T-cell (primary cell): ENCODE measurements at places on chromosomes 7 and 10.

GRCh38 chr7:28163949-28164348 lies 16.6 kb downstream of the JAZF1 start:
- no peak for DNase-seq

DNA sequence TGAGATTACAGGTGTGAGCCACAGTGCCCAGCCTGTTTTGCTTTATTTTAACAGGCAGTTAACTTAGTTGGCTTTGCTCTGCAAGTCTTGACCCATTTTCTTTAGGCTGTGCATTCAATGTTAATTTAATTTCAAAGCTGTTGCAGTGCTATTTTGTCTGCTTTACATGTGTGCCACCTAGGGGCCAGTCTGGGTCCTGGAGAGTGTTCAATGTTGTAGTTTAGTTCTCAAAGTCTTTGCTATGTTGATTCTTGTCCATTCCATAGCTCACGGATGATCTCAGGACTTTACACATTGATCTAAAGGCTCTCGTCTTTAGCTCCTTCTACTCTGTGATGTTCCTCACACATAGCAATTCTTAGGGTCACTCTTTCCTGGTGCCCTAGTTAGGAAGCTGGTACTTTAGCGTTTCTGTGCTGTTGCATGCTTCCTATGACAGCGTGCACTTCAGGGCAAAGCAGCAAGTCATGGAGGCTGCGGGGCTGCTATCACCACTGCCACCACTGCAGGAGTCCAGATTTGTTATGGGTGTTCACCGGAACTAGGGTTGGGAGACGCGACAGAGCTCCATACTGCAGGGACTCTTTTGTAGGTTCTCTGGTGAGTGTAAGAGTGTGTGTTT lies 16.4 kb upstream of the ABCA13 start:
- no peak for DNase-seq

DNA sequence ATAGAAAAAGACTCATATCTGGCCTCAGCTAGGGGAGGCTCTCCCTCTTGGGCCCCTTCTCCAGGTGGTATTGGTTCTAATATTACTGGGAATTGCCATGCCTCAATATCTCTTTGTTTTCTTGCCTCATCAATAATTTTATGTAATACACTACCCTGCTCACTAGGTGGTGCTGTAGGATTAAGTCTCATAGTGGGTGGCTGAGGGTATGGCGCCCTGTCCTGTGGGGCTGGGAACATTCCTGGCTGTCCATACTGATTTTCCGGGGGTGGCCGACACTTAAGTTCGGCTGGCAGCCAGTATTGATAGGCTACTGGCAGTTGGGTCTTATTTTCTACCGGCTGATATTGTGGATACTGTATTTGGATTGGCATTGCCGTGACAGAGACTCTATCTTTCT lies 9.0 kb upstream of the TAS2R3 start:
- DNase-seq = no peak

DNA sequence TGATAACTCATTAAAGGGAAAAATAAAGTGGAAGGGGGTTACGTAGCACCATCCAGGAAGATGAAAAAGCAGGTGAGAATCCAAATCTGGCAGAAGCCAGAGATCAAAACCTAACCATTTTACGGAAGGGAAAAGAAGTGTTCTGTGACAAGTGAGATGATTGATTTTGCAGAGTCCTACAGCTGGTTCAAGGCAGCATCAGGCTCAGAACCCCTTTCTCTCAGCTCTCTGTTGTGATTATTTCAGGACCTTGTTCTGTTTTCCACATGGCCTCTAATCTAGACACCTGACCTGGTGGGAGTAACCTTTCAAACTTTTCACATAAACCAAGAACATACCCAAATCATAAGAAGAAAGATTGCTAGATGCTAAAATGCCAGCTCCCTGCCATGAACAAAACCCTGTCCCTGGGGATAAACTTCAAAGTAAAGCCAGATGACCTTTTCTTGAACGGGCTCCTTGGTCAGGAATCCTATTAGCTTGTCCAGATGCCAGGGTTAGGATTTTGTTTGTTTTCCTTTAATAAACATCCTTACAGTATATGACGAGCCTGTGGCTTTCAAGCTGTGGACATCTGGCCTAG lies 5.9 kb downstream of the DUSP5 start:
- DNase-seq = no peak

GRCh38 chr10:113965077-113965476 lies 78.6 kb upstream of the ADRB1 start:
- no peak for DNase-seq

DNA sequence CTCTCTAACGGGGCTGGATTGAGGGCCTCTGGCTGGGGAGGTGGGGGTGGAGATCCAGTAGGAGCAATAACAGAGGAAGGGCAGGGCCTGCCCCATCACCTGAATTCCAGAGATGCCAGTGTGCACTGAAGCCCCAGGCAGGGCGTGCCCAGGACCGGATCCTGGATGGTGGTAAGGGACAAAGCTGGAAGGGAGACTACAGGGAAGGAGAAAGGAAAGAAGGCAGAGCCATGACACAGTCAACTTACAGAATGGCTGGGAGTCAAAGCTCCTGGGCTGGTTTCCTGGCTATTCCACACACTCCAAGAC lies 666 bp downstream of the TMEM139 start:
- no peak for DNase-seq

GRCh38 chr10:73763343-73763742 lies 18.5 kb upstream of the CHCHD1 start:
- peak; percentile 46 for DNase-seq

DNA sequence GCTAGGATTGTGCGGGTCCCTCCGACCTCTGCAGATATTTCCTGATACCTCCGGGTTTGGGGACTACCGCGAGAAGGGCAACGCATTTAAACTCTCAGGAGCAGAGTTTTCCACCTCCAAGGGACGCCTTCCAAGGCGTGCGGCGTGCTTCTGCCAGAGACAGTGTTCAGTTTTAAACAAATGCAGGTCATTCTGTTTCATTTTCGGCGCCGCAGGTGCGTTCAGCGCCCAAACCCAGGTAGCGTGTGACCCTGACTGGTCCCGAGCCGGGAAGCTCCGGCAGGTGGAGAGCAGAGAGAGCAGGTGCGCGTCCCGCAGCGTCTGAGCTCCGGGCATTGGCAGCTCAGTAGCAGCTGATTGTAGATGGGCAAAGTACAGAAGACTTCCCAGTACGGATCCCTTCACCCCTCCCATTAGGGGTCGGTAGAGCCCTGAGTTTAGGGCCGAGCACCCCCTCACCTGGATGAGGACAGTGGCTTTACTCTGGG lies 1.4 kb upstream of the CYP26A1 start:
- no peak for DNase-seq

DNA sequence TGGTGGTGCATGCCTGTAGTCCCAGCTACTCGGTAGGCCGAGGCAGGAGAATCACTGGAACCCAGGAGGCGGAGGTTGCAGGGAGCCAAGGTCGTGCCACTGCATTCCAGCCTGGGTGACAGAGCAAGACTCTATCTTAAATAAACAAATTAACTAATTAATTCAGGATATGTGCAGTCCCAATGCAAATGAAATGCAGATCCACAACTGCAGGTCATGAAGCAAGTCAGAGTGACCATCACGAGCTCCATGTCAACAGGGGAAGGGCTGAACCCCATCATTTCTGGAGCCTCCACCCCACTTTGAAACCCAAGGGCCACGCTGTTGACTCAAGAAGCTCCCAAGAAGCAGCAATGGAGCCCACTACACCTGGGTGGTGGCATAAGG lies 115.4 kb downstream of the LARP4B start:
- DNase-seq = no peak

- no peak for DNase-seq
Measured at GRCh38 chr10:128318913-128319312, 192.7 kb upstream of the MKI67 start.

- DNase-seq = no peak
Measured at GRCh38 chr10:70459774-70460490, 18.5 kb upstream of the NODAL start.

GRCh38 chr10:120727001-120727400 lies 124.2 kb upstream of the WDR11 start:
- DNase-seq = no peak

GRCh38 chr10:46285300-46285699 lies 1.5 kb upstream of the ANTXRL start:
- DNase-seq = no peak
